ENCODE measurements at places on chromosomes 5 and 9.
A peak's percentile ranks its signal among the peaks of the same experiment; 100 is the strongest.

DNA sequence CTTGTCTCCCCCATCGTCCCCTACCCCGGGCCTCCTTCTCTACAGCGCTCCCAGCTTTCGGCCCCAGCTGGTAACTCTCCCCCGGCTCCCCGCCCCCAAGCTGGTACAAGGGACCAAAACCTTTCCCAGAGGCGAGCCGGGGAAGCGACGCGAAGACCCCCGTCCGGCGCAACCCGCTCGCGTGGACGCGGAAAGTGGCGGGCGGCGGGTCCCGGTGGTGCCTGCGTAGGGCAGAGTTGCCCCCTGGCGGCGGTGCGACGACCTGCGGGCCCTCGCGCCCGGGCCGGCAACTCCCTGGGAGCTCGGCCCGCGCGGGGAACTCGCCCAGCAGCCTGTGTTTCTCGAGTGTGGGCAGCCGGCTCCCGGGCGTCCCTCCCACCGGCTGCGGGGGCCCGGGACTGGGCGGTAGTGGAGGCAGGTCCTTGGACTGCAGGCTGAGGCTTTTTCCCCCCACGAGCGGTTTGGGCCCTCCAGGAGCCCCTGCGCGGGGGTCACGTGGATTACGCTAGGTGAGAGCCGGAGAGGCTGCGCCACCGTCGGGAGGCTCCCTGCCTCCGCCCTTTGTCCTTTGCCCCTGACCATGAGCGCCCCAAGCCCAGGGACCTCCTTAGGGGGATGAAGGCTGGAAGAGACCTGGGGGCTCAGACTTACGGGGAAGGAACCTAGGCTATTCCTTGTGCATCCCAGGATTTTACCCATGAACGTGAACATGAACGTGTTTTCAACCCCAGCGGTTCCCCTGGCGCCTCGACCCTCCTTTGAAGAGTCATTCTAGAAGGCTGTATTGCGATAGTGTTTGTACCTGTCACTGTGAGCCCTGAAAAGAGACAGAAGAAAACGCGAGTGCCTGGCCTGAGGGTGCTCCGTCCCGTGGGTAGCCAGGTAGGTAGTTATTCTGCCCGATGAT is 2.9 kb upstream of the FOXD1 start:
- DNase-seq = peak; percentile 61

- peak; percentile 42 for DNase-seq
These were observed 44.2 kb upstream of the TENT2 start for GRCh38 chr5:79567926-79568549.

- DNase-seq = no peak
These were observed 15.0 kb downstream of the TENT4A start for GRCh38 chr5:6728011-6728794.

DNA sequence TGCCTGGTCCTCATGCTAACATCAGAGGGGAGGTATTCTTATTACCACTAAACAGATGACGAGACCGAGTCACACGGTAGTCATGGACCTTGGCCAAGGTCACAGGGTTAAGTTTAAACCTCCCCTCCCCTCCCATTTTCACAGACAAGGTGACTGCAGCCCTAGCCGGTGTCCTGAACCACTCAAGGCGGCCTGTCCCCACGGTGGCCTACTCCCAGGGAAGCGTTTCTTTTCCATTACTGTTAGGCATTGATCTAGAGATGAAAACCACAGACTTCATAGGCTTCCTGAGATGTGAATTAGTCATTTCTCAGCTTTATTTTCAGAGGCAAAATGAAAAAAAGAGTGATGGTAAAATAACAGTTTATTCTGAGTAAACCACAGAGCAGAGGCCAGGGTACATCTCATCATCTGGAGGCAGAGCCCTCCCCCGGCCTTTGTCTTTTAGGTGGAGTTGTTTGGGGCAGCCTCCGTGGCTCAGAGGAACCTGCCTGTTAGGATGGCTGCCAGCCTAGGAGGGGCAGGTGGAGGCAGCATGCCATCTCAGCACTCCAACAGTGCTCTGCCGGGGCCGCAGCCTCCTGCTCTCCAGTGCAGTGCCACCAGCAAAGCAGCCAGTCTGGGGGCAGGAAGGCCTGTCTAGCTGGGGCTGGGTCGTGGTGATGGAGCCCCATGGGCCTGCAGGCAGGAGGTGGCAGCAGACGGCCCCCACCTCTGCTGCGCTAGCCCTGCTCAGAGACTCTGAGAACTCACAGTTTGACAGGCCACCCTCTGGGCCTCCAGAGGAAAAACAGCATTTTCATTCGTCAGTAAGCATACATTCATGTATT is 71.2 kb downstream of the RAPGEF1 start:
- peak; percentile 68 for DNase-seq

DNA sequence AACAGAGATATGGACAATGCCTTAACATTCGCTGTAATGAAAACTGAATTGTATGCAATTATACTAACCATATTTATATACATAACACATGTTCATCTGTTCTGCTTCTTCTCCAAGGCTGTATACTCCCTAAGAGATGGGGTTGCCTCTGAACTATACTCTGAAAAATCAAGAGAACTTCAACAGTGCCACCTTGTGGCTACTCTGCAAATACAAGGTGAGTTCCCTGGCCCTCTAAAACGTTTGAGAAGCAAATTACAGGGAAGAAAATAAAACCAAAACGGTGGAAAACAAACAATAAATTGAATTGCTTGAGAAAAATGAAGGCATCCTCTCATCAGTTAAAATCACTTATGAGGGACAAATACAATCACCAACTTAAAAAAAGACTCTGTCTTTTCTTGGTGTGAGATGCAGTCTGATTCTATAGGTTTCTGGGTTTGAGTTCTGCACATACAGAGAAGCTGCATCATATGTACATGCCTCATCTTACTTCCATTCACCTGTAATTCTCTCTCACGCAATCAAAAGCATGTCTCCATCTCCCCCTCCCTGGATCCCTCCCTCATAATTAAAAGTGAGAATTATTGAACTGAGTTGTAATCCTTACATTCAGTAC is 98.6 kb downstream of the FBXW11 start:
- DNase-seq = peak; percentile 71

DNA sequence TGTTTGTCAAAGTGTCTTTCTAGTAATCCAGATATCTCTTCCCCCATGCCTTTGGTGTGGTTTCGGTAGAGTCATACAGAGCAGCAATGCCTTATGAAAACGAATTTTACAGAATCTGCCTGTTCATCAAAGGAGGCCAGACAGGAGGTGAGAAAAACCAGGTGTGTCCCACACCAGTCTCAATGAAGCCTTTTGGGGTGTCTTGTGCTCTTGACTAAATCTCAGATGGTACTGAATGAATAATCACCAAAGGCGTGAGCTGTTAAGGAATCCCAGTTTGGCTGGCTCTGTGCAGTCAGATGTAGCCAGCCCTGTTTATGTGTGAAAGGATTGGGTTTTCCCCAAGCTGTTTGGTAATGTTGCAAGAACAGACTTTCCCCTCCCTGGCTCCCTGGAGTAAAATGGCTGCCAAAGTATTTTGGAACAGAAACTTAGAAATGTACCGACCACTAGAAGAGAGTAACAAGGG is 70.8 kb upstream of the CDKN2B start:
- DNase-seq = peak; percentile 66

DNA sequence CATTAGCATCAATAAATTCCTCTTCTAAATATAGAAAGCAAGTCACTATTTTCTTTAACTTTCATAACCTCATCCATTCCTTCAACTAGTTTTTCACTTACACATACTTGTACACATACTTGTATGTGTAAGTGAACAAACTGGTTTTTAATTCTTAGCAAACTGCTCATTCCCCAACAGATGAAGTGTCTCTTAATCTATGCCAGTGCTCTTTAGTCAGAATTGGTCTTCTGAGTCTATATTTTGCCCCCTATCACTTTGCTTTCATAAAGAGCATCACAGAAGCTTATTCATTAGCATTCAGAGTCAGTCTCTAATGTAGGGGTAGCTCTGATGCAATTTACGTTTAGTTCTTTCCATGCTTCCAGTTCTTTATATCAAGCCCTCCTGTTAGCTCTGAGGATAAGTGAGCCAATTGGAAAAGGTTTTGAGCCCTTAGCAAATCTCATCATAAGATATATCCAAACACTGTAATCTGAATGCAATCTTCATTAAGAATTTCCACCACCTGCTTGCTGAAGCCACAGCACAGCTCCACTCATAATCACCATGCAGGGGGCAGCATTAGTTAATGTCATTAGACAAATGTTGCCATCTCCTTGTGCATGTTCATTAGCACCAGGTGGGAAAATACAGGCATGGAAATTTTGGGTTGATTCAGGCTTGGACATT is 178.5 kb upstream of the SLC24A2 start:
- DNase-seq = no peak

- DNase-seq = peak; percentile 6
These were observed 423.9 kb downstream of the DMRT2 start for GRCh38 chr9:1473956-1474634.

DNA sequence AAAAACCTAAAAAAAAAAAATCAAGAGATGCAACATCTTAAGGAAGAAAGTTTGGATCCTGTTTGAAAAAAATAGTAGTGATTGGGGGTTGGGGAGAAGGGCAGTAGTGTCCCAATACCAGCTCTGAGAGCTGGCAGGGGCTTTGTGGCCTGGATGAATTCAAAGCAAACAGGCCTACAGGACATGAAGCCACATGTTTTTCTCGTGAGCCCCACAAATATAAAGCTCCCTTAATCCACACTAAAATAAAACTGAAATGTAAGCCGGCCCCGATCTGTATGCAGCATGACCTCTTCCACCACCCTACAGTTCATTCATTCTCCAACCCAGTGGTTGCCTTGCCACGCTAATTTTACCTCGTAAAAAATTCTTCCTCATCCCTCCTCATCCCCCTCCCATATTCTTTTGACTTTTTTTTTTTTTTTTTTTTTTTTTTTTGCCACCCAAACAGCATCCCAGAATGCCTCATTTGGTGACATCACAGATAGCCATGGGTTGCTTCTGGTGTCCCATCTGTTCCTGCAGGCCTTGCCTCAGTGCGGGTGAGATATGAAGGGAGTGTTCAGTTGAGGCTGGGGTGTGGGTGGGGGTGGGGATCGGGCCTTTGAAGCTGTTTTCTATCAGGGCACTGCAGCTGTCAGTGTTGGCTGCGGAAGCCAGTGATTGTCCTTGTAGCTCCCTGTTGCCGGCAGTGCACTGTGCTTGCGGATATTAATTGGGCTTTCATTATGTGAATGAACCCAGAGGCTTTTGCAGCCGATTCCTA is 81.6 kb upstream of the NFIB start:
- DNase-seq = no peak

GRCh38 chr9:16099732-16100536 is 547.1 kb downstream of the CCDC171 start:
- DNase-seq = no peak

DNA sequence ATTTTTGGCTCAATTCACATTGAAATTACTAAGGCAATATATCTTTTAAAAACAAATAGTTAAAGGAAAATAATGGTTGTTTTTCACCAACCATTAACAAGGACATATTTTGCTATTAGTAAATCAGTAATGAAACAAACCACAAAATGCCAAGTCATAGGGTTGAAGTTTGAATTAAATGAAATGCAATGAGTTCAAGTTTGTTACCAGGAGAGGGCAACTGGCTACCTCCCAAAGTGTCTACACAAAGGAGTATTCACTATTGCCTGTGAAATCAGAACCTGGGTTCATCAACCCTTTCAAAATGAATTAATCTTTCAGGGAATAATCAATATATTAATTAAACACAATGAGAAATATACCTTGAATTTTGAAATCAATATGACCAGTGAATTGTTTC is 138.4 kb upstream of the DMRTA1 start:
- no peak for DNase-seq

- DNase-seq = no peak
These were observed 511.5 kb downstream of the ZNF608 start for GRCh38 chr5:124234770-124235562.
